ENCODE measurements at places on chromosomes 5 and 9.

GRCh38 chr5:133461796-133462516 lies 150.4 kb downstream of the FSTL4 start:
- DNase-seq: no peak

DNA sequence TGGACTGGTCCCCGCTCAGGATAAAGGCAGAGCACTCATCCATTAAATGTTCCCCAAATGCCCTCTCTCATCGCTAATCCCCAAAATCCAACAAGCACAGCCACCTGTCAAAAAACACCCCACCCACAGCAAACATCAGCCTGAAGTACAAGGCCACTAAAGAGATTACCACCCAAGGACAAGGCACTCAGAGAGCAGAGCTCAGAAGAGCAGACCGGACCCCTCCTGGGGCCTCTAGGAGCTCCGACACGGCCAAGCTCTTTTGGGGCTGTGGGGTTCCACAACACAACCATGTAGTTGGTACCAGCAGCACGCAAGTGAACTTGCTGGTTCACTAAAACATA lies 9.8 kb downstream of the VDAC1 start:
- DNase-seq: no peak

GRCh38 chr5:178625679-178626483 lies 969 bp downstream of the CLK4 start:
- no peak for DNase-seq

DNA sequence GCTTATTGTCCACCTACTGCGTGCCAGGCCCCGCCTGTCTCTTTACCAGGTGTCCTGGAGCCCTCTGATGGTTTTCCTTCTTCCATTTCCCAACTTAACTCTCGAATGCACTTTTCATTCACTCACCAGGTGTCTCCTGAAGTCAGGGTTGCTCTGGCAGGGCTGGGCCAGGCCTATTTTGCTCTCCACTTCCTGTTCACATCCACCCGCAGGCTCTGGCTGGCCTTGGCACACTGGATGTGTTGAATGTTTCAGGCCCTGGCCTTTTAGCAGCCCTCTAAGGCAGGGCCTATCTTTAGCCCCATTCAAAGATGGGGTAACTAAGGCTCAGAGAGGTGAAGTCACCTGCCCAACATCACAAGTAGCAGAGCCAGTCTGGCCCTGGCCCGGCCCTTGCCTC lies 16.4 kb downstream of the LRRC8A start:
- DNase-seq: no peak

DNA sequence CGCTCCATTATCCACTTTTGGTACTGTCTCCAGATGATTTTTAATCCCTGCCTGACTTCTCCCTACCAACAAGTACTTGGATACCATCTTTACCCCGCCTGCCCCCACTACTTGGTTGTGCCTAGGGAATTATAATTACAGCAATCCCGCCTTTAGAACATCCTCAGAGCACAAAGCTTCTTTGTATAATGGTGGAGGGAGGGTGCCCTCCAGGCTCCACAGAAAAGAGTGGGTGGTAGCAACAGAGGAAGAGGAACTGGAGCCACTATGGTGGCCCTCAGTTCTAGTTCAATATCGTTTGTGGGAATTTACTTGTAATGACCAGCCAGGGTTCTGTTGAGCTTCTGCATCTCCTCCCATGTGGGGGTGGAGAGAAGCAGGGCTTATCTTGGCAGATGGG lies 79.0 kb upstream of the RNF38 start:
- no peak for DNase-seq

DNA sequence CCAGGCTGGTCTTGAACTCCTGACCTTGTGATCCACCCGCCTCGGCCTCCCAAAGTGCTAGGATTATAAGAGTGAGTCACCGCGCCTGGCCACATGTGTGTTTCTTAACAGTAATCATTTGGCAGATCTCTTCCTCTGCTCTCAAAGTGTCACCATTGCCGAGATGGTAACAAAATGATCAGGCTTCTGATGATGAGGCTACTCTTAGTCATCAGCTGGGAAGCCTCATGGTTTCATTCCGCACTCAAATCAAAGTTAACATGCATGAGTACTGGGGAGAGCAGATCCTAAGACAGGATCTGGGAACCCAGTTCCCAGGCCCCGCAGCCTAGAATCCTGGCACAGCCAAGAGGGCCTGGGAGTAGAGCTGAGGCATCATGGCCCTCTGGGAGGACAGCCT lies 27.4 kb downstream of the BARHL1 start:
- no peak for DNase-seq

GRCh38 chr5:127923804-127924570 lies 159.6 kb upstream of the SLC12A2 start:
- no peak for DNase-seq

- DNase-seq: no peak
Observed at GRCh38 chr5:1555011-1555807, 31.4 kb upstream of the LPCAT1 start.

DNA sequence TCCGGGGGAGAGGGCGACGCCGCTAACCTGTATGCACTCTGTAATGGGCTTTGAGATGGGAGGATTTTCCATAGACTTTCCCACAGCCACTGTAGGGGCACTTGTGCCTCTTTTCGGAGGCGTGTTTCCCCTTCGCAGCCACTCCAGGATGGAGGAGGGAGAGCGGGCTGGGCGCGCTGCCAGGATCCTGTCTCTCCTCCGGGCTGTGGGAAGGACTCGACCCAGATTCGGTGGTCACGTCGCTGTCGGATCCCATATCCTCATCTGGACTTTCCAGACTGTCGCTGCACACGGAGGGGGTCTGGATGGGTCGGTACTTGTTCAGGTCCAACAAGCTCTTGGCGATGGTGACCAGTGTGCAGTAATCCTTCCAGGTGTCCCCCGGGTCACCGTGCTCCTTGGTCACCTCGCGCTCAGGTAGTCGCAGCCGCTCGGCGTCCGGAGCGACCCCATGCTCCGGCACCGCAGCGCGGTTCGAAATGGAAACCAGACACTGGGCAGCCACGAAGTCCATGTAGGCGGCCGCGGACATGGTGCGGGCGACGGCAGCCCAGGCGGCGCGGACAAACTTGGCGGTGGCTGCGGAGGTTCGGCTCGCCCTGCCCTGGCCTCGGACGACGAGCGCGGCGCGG lies 1.5 kb downstream of the KLF9 start:
- DNase-seq: peak; percentile 12

DNA sequence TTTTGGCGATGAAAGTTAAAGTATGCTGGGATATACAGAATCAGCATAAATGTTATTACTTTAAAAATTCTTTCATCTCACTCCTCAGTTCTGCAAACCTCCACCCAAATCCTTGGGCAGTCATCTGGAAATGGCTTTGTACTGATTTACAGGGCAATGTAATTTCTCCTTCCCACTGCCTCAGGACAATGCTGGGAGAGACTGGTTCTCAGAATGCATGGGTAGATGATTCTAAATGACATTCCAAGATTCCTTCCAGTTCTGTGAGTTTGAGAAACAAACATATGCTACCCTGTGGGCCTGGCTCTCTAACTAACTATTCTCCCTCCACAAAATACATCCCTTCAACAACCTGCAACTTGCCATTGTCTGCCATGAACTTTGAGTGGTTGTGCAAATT lies 7.5 kb upstream of the PSAT1 start:
- no peak for DNase-seq

DNA sequence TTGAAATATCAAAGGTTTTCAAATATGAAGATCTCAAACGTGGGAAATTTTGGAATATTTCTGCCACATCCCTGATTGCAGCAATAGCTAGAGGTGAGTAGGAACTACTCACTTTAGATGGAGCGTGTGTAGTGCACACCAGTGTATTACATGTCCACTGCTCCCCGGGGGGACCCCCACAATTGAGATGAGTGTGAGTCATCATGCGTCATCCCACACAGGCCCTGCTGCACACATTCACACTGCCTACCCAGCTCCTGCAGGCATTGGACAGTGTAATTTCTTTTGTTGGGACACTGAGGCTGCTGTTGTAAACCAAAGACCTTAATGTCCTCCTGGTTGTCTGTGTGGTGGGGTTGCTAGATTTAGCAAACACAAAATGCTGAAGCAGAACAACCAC lies 280.0 kb downstream of the GAS1 start:
- DNase-seq: no peak

All from activated T-cell treated with anti-CD3 and anti-CD28 coated beads for 24 hours (primary cell).